Activated naive CD4-positive, alpha-beta T cell treated with anti-CD3 and anti-CD28 coated beads, Interleukin-2, amount 50 U/mL, for 72 hours (primary cell): ENCODE measurements at places on chromosomes 7 and 10. TPM values are rescaled to one million over a fixed set of nuclear protein-coding genes. Genes with fewer than 3 reads are reported as not detected.

ARMS2 gene
- not detected for total RNA-seq

ARHGAP22 gene
- total RNA-seq: not detected

LRRC4 gene
- total RNA-seq: not detected

ETV1 gene
- total RNA-seq: not detected

PRF1 gene
- total RNA-seq: 30.9 TPM
